ENCODE measurements at places on chromosomes 2 and 18. TPM values are rescaled to one million over a fixed set of nuclear protein-coding genes. Genes with fewer than 3 reads are reported as not detected.

NAT8 gene
- total RNA-seq = not detected

NUP35 gene
- total RNA-seq = 12.2 TPM

BCL11A gene
- 0.03 TPM for total RNA-seq

CERKL gene
- not detected for total RNA-seq

CRACDL gene
- 0.22 TPM for total RNA-seq

PMAIP1 gene
- total RNA-seq = 17.0 TPM

BIRC6 gene
- 96.8 TPM for total RNA-seq

LOXHD1 gene
- 0.13 TPM for total RNA-seq

FNDC4 gene
- total RNA-seq = not detected

HOXD13 gene
- not detected for total RNA-seq
